Effector memory CD8-positive, alpha-beta T cell (primary cell): ENCODE measurements at places on chromosomes 2 and 18.

DNA sequence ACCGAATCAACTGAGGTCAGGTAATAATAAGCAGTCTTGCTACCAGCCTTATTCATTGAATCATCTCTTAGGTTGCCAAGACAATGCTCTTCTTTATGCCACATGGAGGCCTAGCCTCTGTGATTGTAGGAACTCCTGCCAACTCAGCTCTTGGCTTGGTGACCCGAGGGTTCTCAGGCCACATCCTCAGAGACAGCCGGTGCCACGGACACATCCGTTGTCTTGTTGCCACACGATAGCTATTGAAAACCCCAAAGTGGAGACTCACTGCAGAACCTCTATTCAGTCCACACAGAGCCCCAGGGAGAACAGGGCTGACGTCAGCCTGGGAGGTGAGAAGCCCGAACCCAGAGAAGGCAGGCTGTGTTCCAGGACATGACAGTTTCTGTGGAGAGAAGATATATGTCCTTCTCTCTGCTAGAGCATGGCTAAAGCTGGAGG lies 53.5 kb upstream of the TGFA start:
- no peak for DNase-seq

GRCh38 chr18:5144629-5145028 lies 52.4 kb downstream of the AKAIN1 start:
- no peak for DNase-seq

DNA sequence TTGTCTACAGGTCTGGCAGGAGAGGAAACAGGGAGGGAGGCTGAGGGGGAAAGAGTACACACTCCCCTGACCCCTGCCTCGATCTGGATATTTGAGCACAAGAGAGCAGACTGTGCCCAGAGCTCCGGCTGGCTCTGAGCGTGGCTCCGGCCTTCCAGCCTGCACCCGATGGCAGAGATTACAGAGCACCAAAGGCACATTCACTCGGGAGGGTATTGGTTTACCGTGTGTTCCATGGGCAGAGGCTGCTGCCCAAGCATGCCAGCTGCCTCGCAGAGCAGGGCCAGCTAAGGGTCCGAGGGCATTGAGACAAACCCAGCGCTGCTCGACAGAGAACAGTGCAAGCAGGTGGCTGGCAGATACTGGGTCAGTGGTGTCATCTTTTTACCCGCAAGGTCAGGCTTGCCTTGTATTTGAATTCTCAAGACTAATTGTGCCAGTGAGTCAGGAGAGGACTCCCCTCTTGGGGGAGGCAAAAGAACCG lies 132.2 kb downstream of the TNS1 start:
- no peak for DNase-seq

DNA sequence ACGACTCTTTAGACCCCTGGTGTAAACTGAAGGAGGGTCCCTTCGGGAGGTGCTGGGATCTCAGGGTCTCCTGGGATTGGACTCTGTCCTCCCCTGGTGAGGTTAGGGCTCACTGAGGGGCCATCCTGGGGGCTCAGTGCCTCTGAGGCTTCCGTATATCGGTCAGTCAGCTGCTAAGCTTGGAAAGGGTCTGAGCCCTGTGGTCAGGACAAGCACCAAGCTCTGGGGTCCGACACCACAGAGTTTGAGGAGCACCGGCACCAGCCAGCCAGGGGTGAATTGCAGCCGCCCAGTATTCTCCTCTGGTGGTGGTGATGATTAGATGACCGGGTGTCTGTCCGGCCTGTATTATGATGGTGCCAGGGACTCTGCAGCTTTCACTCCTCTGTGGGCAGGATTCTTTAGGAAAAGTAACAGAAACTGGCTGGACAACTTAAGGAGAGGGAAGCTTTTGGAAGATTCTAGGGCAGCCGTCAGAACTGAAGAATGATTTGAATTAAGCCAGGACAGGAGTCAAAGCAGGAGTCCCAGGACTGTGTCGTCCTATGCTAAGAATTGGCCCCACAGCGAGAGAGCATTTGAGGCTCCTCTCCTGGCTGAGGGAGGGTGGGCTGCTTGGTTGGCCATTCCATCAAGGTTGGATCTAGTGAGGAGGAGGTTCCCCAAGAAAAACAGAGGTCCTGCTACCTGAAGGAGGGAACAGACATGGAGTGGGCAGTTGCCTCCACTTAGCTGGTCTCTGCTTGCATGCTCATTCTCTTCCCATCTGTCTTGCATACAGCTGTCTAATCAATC lies 158.6 kb upstream of the HS6ST1 start:
- DNase-seq, result no peak

DNA sequence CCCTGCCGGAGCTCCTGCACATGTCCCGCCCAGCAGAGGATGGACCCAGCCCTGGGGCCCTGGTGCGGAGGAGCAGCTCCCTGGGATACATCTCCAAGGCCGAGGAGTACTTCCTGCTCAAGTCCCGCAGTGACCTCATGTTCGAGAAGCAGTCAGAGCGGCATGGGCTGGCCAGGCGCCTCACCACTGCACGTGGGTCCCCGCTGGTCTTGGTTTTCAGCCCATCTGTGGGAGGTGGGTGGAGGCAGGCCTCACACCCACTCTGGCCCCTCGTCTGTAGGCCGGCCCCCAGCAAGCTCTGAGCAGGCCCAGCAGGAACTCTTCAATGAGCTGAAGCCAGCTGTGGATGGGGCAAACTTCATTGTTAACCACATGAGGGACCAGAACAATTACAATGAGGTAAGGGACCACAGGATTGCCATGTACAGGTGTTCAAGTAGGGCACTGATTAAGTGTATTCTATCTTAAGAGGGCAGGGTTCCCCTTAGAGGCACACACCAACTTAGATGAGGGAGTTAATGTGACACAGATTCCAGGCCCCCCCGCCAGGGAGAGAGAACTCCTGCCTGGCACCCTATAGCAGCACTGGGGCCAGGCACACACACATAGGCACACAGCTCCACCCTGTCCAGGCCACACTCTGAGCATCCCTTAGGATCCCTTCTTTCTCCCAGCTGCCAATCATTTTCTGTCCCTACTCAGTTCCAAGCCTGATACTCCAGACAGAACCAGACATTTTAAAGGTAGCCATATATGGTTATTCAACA lies 5.4 kb upstream of the CHRNG start:
- DNase-seq, result no peak

- DNase-seq, result no peak
Observed at GRCh38 chr18:10688766-10689165, 162.9 kb downstream of the NAPG start.

GRCh38 chr2:184031402-184032147 lies 566.8 kb upstream of the ZNF804A start:
- DNase-seq, result no peak

DNA sequence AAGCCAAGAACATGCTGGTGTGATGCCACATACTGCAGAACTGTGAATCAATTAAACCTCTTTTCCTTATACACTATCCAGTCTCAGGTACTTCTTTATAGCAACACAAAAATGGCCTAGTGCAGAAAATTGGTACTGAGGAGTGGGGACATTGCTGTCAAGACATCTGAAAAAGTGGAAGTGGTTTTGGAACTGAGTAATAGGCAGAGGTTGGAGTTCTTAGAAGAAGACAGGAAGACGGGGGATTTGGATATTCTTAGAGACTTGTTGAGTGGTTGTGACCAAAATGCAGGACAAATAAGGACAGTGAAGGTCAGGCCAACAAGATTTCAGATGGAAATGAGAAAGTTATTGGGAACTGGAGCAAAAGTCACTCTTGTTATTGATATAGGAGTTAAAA lies 31.3 kb upstream of the CDH2 start:
- DNase-seq, result no peak

DNA sequence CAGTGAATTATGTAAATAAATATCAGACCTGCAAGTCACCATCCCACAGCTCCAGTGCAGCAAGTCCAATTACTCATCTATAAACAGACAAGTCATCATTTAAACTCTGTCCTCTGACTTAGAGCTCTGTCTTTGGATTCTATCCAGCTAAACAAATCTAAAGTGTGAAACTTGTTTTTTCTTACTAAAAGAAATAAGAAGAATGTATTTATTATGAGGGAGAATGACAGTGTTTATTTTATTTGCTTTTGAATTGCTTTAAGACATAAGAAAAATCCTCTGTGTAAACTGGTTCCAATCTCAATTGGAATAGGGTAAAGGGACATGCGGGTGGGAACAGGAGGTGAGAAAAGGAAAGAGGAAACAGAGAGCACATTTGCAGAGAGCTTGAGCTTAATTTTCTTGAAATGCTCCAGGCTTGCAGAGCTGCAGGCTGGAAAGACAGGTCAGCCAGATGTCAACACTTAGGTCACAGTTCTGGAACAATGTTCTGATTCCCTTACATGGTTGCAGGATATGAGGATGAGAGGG lies 355.8 kb downstream of the MEIS1 start:
- no peak for DNase-seq

GRCh38 chr2:118348380-118349034 lies 260.2 kb downstream of the INSIG2 start:
- DNase-seq, result no peak

GRCh38 chr2:40448476-40449079 lies 3.3 kb downstream of the SLC8A1 start:
- DNase-seq, result no peak

GRCh38 chr18:74990563-74991081 lies 218.3 kb downstream of the PTGR3 start:
- no peak for DNase-seq

- DNase-seq, result no peak
Observed at GRCh38 chr2:217162533-217162932, 302.7 kb upstream of the TNP1 start.

- no peak for DNase-seq
Observed at GRCh38 chr2:196217116-196217515, 45.7 kb upstream of the STK17B start.

GRCh38 chr2:109257653-109258052 lies 128.6 kb downstream of the SH3RF3 start:
- DNase-seq, result no peak

GRCh38 chr2:230891064-230891463 lies 26.3 kb downstream of the ITM2C start:
- no peak for DNase-seq

GRCh38 chr2:72139874-72140620 lies 7.6 kb downstream of the CYP26B1 start:
- no peak for DNase-seq

DNA sequence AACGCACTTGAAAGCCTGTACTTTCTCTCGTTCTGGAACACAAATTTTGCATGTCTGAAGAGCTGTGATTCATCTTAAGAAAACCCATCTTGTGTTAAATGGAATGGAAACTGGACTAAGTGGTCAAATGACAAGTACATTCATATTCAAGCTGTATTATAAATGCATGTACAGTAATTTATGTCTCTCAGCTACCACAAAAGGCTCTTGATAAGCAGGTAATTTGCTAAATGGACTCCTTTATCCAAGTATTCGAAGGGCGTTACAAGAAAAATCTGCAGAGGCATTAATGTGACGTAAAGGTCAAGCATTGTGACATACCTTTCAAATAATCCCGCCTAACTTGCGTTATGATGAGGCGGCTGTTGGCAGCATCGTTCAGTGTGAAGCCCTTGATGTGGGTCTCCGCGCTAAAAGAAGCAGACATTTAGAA lies 66.6 kb downstream of the ABCG8 start:
- DNase-seq, result no peak

- no peak for DNase-seq
Observed at GRCh38 chr2:76295762-76296161, 585.0 kb upstream of the GCFC2 start.

GRCh38 chr2:13669607-13670006 lies 952.9 kb downstream of the TRIB2 start:
- DNase-seq, result no peak

GRCh38 chr2:168775837-168776236 lies 26.6 kb upstream of the NOSTRIN start:
- no peak for DNase-seq

GRCh38 chr18:9081940-9082339 lies 20.6 kb upstream of the NDUFV2 start:
- DNase-seq, result no peak

- no peak for DNase-seq
Observed at GRCh38 chr2:96463119-96463518, 42.0 kb downstream of the NEURL3 start.
